Endothelial cell (in vitro differentiated cells): ENCODE measurements at places on chromosomes 5 and 9.

GRCh38 chr5:137032929-137033328 lies 466.2 kb downstream of the SPOCK1 start:
- no peak for DNase-seq

DNA sequence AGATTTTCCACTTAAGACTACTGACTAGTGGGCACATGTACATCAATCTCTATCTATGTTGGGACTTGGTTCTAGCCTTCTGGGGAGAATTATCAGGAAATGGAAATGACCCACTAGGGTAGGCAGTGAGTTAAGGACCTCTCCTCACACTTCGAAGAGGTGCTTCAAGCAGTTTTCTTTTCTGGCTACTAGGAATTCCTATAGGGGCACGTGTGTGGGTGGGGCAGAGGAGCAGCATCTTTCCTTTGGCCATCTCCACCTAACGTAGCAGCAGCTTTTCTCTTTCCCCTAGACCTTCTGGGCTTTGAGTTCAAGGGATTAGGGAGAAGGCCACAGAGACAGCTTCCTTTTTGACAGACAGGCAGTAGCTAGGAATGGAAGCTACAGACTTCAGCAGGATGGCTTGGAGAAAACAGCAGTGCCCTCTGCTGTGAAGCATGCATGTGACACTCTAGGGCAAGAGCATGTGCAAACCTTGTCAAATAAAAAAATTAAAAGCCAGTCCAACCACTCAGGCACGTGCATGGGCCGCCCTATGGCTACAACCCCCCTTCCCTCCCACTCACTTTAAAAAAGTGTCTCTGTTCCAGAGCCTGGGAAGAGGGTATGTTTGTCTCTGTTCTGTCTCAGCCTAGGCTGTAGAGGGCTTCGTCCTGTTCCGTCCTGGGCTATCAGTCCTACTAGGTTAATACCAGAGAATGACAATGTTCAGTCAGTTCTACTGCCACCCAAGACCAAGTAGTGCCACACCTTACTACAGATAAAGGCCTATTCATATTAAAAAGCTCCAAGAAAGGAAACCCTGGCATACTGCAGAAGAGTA lies 8.7 kb upstream of the GFRA3 start:
- peak; percentile 63 for DNase-seq

- DNase-seq: no peak
These were observed 223.8 kb downstream of the SEC61B start for GRCh38 chr9:99445920-99446319.

GRCh38 chr9:77215874-77216273 lies 38.5 kb downstream of the VPS13A start:
- DNase-seq: no peak

GRCh38 chr9:36063804-36064447 lies 27.2 kb downstream of the RECK start:
- DNase-seq: no peak
